ENCODE measurements at places on chromosomes 6 and 20.

GRCh38 chr20:2755451-2756055, 44.9 kb downstream of the CPXM1 start:
- DNase-seq: no peak

DNA sequence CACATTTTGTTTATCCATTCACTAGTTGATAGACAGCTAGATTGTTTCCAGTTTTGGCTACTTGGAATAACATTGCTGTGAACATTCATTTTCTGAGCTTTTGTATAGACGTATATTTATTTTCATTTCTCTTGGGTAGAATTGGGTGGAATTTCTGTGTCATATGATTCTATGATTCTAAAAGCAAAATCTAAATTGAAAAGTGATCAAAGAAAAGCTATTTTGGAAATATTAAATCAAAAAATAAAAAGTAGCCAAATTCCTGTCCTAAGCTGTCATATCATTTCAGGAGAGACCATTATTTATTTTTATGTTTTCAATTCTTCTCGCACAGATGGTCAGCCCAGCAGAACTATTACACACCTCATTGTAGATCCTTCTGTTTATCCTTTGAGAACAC, 229.2 kb downstream of the COL12A1 start:
- no peak for DNase-seq

DNA sequence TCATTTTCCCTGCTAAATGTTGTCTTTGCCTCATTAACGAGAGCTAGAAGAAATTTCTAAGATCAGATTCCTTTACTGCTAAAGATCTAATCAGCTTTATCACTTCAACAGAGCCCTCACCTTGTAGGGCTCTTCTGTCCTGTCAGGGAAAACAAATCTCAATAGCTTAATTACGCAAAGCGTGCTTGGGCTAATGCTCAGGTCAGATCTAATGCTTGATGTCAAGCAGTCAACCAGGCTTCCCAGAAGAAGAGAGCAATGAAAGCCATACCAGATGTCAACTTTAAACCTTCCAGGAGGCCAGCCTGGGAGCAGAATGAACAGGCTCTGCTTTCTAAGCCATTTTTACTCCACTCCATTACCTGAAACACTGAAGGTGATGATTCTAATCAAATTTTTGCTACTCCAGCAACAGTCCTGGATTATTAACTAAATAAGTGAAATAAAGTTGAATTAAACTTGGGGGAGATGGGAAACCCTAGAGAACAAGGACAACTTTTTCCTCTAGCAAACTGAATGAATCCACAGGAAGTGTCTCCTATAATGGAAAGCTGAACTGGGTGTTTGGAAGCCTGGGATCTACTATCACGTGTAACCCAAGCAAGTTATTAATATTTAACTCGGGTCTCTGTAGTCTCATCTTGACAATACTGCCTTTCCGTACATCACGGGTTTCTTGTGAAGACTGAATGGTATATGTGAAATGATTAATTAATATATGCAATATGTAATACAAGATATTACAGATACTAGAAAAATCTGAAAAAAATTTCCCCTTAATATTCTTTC, 273.7 kb downstream of the PTPRK start:
- no peak for DNase-seq

DNA sequence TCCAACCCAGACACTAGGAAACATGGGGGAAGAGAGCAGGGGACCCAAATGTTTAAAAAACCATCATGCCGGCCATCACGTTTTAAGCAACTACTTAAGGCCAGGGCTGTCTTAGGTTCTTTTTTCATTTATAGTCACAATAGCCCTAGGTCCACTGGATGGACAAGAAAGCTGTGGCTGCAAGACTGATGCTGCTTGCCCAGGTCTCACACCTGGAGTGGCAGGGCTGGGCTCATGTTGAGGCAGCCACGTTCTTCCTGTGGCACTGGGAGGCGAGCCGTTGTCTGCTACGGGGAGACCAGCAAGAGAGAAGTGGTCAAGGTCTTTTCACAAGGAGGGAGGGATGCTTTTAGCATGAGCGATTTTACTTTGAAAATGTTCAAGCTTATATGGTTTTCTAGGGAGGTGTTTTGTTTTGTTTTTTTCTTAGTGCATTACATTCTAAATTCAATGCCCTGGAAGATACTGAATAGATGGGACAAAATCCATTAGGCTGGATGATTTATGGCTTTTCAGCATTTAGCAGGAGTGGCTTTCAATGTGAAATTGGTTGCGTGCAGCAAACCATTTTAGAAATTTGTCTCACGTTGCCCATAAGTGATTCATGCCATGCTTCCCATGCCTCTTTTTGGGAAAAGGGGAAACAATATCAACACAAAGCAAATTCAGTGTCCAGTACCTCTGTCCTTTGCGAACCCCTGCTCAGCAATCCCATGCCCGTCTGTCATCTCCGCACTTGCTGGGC, 106.6 kb upstream of the SNX9 start:
- no peak for DNase-seq

GRCh38 chr6:104326173-104327001, 533.3 kb downstream of the HACE1 start:
- DNase-seq: peak; percentile 57

GRCh38 chr6:25579902-25580495, 72.0 kb upstream of the SCGN start:
- no peak for DNase-seq

DNA sequence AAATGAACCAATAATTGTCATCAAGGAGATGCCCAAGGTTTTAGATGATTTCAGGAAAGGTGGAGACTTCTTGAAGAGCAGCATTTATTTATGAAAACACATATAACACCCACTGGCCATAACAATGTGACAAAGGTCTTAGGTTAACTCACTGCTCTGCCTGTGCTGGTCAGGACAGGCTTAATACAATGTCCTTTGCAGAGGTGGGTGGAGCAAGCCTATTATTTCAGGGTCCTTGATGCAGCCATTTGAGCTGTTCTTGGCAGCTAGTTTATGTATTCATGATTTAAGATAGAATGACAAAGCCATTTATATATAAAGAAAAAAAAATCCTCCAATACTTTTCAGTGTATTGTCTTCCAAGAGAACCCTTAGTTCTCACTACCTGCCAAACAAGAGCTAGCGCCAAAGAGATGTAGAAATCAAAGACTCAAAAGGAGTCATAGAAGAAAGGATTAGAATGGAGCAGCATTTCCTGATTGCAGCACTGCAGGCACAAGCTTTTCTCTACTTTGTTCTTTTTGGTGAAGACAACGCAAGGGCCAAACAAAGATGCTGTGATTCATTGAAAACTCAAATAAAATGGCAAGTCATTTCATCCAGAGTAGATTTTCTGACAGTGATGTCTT, 124.3 kb upstream of the TSHZ2 start:
- no peak for DNase-seq

DNA sequence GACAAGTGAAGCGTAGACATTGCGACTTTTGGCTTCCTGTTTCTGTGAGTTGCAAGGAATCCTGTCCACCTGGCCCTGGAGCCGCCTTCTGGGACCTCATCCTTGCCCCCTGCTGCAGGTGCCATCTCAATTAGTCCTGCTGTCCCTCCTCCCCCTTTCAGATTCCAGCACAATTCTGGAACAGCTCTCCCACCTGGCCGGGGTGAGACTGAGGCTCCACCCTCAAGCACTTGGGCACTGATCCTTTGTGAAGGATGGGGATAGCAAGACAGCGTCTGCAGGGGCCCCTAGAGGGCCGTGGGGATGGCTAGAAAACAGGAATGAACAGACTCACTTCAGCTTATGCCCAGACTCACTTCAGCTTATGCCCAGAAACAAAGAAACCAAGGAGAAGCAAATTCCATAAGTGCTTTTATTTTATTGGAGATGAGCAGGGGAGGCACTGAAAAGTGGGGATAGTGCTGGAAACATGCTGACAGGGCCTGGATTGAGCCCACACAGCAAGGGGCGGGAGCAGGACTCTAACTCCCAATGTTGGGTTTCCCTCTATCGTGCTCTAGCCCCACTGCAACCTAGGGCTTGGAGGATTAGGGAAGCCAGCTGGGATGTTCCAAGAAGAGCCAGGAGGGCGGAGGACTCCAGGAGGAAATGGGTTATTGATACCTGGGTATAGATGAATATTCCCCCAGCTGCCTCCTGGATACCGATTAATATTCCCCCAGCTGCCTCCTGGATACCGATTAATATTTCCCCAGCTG, 1.4 kb downstream of the C6orf15 start:
- no peak for DNase-seq

- DNase-seq: no peak
Observed at GRCh38 chr6:56536536-56536935, 106.2 kb downstream of the DST start.

DNA sequence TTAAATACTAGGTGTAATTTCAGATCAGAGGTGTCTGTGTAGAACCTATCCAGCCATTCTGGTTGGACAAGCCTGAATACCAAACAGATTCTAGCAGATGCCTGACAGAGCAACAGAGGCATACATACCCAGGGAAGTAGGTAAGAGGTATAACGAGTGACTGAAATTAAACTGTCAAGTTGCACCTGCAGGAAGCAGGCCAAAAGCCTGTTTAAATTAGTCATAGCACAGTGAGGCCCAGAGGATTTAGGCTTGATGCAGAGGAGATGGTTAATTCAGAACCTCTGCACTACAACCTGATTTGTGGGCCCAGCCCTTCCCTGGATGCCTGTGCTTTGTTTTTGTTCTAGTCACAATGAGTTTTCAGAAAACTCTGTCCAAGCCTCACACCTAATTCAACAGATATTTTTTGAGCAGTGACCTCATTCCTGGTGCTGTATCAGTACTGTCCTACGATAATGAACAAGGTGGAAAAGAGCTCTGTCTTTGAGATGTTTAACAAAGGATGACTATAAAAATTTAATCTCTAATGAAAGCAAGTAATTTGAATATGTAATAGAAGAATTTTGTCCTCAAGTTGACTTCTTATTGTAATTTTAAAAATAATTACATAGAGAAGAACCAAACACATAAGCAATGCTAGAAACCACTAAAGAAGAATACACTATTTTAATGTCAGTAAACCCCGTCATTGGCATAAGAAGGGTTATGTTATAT, 31.7 kb downstream of the C6orf58 start:
- no peak for DNase-seq

DNA sequence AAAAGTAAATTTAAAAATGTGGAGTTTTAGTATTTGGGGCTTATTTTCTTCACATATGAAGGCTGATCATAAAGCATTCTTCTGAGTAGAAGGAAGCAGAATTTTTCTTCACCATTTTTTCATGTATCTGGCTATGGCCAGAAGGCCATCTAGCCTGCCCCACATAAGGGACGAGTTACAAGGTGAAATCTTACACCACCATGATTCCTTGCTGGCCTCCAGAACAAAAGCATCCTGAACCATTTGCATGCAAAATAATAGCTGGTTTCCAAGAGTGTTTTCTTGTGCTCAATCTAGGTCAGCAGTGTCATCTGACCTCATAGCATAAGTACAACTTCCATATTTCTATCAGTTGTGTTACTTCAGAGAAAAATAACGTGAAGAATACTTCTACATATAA, 93.1 kb downstream of the BMP5 start:
- no peak for DNase-seq

DNA sequence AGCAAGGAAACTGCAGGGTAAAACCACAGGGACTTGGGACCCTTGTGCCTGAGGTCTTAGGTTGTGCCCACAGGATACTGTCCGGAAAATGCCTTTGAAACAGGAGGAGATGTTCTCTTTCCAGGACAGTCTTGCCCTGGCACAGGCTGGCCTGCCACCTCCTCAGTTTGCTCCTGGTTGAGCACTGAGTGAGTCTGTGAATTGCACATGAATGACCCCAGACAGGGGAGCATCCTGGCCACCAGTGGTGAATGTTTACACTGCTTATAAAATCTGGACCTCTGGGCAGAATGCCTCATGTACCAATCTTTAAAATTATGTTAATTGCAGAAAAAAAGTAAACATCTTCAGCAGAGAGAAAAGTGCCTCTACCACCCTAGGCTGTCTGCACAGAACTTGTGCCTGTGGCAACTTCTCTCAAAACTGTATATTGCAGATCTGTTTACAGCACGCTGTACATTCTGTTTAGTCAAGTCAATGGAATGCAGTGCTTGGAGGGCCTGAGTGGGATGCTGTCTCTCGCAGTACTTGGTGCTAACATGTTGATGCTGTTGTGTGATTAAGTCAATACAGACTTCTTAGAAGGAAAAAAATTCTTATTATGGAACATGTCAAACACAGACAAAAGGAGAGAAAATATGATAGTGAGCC, 242.1 kb downstream of the SOD2 start:
- peak; percentile 45 for DNase-seq

DNA sequence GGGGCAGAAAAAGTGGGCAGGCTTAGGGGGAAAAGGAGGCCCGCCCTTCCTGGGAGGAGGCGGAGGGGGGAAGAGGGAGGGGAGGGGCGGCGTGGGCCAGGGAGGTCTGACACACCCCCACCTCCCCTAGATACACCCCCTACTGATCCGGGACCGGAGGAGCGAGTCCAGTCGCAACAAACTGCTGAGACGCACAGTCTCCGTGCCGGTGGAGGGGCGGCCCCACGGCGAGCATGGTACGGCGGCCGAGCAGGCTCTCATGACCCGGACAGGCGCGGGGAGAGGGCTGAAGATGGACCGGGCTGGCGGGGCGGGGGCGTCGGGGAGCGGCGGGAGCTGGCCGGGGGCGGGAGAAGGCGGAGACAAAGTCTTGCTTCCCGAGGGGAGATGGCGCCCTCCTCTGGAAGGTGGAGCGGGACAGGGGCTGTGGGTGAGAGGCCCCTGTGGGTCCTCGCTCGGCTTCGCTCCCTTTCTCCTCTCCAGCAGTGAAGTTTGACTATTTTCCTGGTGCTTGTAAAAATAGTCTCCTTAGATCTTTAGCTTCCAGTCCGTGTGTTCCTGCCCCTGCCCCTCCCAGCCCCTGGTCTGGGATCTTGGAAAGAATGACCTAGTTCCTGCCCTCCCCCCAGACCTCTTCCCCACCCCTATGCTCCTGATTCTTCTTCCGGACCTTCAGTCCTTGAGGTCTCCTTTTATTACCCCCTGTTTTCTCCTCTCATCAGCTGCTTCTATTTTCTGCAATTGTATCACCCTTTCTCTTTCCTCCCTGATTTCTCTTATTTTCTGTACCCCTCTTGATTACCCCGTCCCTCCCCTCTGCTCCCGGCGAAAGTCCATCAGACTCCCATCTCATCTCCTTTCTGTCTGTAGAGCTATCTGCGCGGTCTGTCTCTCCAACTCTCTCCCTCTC, 6.1 kb downstream of the SYNGAP1 start:
- peak; percentile 91 for DNase-seq

DNA sequence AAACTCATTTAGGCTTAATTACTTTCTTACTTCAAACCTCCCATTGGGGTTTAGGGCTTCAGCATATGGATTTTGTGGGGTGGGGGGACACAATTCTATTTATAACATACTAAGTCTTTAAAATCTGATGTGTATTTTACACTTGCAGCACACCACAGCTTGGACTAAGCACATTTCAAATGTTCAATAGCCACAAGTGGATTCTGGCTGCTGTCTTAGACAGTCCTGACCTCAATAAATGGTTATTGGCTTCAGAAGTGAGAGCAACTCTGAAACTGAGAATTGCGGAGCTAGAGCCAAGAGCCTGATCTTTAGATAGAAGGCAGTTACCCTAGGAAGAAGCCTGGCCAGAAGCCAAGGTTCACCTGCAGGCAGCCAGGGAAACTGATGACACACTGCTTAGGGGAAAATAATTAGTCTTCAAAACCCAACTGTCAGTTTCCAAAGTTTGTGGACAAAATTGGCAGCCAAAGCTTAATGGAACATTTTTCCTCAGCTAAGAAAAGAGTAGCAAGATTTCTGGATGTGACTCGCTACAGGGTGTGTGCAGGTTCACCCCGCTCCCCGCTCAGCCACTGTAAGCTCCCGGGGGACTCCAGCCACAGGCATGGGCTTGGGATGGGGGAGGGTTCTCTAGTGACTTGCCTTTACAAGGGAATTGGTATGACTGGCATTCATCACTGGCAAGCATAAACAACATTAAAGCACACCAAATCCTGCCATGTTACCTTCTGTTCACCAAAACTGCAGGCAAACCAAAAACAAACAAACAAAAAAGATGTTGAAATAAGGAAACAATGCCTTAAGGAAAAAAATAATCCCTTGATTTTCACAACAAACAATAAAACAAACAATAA, 219.8 kb downstream of the TFAP2A start:
- no peak for DNase-seq

All from foreskin fibroblast (primary cell).